ENCODE measurements at places on chromosomes 12 and 14.

DNA sequence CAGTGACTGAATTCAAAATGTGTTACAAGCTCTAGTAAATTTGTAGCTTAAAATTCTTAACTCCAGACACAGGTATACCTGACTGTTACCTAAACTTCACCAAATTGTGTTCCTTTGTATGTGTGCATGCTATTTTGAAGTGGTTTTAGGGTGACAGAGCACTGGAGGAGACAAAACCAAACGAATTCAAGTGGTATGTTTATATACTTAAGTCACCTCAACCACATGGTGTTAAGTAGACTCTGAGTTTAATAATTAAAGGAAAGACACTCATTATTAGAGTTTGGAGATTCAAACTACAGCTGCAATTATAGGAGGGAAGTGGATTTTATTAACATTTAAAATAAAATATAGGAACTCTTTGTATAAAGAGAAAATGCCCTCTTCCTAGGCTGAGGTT lies 84.3 kb downstream of the PLCZ1 start:
- DNase-seq: no peak

GRCh38 chr14:93901813-93902212 lies 25.3 kb upstream of the FAM181A start:
- DNase-seq: no peak

- no peak for DNase-seq
Observed at GRCh38 chr12:98752726-98753125, 107.6 kb downstream of the APAF1 start.

DNA sequence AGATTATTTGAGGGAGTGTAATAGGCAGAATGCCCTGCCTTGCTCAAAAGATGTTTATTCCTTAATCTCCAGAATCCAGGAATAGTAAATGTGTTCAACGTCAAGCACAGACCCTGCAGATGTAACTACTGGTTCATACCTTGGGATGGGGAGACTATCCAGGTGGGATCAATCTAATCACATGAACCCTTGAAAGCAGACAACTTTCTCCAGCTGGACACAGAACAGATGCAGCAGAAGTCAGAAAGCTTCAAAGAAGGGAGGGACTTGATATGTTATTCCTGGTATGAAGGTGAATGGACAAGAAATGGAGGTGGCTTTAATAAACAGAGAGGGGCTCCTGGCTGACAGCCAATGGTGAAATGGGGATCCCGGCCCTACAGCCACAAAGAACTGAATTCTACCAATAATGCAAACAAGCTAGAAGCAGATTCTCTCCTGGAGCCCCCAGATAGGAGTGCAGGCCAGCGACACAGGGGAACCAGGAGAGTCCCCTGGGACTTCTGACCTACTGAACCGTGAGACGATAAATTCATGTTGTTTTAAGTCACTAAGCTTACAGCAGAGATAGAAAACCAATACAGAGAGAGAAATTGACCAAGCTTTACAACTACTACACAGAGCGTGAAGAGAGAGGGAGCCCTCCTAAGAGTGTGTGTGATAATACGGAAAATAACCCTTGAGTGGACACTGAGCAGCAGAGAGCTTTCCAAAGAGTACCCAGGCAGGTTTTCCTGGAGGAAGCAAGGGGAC lies 133.5 kb upstream of the TMEM132C start:
- DNase-seq: no peak

GRCh38 chr12:26185532-26186320 lies 9.6 kb upstream of the SSPN start:
- no peak for DNase-seq

DNA sequence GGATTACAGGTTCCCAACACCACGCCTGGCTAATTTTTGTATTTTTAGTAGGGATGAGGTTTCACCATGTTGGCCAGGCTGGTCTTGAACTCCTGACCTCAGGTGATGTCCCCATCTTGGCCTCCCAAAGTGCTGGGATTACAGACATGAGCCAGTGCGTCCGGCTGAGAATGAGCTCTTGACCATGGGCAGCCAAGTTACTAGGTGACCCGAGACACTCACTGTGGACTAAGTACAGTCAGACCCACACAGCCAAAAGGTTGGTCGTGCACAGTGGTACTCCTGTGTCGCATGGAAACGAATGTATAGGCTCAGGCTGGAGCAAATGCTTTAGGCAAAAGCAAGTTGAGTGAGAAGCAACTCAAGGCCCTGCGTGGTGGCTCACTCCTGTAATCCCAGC lies 21.0 kb downstream of the DLK1 start:
- DNase-seq: no peak

GRCh38 chr14:51304438-51304837 lies 64.4 kb downstream of the TMX1 start:
- DNase-seq: no peak

DNA sequence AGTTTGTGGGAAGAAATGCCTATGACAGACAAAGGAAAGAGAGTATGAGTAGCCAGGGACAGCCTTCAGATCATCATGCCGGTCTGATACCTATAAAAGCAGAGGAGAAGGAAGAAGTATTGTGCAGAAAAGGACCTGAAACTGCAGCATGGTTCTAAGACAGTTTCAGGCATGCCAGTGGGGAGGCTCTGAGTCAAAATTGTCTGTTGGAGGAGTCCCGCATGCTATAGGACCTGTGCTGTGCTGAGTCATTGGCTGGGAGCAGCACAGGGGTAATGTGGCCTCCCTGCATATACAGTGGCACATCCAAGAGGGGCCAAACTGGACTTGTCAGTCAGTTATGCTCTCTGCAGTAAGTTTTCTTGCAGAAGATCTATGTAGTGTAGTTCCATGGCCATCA lies 40.7 kb downstream of the NEUROD4 start:
- DNase-seq: peak; percentile 54

DNA sequence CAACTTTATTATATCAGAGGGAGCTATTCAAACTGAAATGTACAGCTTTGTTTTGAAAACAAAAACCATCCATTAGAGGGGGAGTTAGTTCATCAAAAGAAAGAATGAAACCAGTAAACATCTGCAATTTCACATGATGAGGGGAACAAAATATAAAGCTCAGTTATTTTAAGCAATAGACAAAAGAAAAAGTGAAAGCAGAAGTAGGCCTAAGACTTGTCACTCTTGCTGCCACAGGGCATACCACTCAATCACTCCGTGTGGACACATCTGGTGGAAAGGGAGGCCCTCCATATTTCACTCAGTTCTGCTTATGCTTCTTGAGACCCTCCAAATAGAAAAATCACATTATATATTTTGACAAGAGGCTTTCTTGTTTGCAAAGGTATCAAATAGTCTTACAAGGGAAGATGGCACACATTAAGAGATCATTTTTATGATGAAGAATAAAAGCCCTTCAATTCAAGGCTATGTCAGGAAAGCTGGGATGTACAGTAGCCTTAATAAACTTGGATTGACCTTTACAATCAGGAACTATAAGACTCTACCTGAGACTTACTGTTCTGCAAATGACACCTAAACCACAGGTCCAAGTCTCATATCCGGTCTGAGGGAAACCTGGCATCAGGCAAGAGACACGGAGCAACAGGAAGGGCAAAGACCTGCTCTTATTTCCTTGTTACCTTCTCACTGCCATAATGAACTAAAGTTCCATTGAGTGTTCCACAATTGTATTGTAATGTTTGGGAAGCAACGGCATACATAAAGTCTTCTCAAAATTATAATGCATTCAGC lies 222.5 kb upstream of the GRIP1 start:
- DNase-seq: peak; percentile 38

DNA sequence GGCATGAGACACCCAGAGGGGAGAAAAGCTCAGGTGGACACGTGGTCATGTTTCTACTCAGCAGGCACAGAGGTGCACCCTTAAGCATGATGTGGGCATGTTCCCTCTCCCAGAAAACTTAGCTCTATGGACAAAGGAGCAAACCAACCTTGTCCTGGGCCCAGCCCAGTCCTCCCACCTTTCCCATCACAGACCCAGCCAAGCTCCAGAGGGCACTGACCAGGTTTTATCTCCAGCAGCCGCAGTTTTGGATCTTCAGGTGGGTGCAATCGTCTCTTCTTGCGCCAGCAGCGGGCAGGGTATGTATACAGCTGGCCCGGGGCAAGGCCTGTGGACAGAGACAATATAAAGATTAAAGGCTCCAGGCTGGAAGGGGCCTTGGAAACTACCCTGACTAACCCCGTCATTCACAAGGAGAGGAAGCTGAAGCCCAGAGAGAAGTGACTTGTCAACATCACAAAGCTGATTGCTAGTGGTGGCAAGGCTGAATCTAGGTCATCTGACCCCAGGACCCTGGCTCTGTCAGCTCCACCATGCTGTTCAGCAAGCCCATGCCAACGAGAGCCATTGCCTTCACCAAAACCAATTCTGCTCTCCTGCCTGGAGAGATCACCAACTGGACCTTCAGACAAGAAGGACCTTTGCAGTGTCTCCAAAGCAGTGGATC lies 140.7 kb downstream of the DPF3 start:
- DNase-seq: no peak

DNA sequence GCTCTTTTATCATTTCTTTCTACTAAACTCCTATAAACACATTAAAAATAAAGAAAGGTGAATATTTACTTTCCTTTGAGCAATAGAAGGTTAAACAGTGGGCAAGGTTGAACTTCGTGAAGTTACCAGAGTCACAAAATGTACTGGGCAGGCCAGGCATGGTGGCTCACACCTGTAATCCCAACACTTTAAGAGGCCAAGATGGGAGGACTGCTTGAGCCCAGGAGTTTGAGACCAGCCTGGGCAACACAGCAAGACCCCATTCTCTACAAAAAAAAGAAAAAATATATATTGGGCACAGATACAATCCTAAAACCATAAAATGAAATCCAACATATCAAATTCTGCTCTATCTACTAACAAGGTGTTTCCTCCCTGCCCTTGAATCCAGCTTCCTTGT lies 60.7 kb upstream of the VPS33A start:
- no peak for DNase-seq

DNA sequence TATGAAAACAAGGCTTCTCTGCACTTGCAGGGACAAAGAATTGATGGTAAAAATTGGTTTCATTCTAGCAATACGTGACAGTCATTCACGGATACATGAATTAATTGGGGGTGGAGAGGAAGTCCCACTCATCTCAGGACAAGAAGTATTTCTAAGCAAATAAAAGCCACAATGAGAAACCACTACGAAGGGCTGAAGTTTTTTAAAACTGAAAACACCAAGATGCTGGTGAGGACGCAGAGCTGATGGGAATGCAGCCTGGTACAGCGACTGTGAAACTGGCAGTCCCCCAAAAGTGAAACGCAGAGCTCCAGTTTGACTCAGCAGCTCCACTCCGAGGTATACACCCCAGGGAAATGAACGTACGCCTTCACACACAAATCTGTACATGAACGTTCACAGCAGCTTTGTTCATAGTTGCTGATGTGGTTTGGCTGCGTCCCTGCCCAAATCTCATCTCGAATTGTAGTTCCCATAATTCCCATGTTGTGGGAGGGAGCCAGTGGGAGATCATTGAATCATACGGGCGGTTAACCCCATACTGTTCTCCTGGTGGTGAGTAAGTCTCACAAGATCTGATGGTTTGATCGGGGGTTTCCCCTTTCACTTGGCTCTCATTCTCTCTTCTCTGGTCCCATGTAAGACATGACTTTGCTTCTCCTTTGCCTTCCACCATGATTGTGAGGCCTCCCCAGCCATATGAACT lies 89.0 kb downstream of the SCARB1 start:
- peak; percentile 47 for DNase-seq

DNA sequence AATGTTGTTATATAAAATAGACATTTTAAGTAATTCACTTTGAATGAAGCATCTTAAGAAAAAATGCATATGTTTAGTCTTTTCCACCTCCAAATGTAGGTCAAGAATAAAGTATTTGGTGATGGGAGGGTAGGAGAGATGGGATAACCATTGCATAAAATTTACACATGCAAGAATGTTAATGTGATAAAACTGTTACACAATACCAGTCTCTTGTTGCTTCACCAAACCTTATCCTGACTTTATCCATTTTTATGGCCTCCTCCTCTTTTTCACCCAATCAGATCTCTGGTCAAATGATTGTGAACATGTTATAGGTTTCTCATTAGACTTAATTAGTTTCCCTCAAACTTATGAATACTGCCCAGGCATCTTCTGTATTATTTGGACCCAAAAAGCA lies 994.5 kb upstream of the FLRT2 start:
- no peak for DNase-seq

GRCh38 chr12:79682593-79682992 lies 8.2 kb downstream of the PAWR start:
- no peak for DNase-seq
